ENCODE measurements at places on chromosomes 2 and 18.

DNA sequence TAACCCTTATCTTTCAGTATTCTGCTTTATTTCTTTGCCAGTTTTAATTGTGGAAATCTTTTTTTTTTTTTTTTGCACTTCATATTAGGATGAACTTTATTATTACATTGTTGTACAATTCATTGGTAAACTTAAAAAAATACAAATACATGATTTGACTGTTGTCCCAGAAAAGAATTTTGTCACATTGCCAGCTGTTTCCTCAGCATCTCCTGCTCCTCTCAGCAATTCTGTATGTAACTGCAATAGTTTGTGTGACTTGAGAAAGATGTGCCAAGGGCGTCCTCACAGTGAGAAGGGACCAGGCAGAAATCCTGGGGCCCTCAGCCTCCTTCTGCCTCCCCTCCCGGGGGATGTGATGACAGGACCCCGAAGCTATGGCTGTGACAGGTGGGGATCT is 254.4 kb downstream of the NBAS start:
- no peak for DNase-seq

DNA sequence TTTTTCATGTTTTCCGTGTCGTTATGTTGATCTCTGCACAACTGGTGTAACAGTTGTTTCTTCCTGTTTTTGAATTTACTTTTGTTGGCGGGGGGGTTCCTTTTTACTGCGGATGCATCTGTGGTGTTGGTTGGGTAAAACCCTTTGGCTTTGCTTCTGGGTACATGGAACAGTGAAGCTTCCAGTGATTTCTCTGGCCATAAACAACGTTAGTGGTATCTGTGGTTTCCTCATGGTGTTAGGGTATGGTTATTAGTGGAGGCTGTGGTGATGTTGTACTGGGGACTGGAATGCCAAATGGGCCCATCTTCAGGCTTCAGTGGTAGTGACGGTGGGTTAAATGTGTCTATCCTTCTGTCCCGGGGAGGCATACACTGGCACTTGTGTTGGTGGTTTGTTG is 285.4 kb upstream of the ZNF804A start:
- no peak for DNase-seq

DNA sequence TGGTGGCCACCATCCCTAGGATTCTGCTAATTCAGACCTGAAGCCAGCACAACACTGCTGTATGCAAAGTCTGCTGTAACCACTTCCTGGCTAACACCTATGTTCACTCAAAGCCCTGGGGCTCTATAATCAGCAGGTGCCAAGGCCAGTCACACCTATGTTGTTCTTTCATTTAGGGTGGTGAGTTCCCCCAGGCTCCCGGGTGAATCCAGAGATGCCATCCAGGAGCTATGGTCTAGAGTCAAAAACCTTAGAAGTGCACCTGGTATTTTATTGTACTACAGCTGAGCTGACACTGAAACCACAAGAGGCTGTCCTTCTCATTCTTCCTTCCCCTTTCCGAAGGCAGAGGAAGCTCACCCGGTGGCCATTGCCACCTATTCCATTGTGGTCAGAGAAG is 46.2 kb upstream of the CCDC141 start:
- DNase-seq: no peak

DNA sequence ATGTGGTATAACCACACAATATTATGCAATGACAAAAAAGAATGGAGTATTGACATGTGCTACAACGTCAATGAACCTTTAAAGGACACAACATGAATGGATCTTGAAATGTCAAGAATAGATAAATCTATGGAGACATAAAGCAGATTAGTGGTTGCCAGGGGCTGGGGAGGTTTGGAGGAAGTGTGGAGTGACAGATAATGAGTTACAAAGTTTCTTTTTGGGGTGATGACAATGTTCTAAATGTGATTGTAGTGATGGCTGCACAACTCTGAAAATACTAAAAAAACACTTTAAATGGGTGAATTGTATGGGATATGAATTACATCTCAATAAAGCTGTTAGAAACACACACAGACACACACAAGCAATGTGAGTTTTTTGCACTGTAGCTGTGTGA is 37.4 kb upstream of the C1D start:
- no peak for DNase-seq

DNA sequence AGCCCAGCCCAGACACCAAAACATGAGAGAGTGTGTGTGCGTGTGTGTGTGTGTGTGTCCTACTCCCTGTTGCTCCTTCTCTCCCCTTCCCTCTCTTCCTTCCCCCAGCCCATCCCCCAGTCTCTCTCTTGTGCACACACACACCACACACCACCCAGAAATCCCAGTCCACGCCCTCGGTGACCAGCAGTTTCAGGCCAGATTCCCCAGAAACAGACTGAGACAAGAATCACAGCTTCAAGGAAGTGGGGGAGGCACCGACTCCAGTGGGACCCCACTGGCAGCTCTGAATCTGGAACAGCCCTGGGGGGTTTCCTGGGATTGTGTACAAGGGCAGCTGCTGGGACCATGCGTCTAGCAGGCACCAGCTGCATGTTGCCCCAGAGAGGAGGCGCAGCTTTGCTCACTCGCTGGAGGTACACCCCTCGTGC is 113.5 kb downstream of the NDUFA10 start:
- DNase-seq: no peak

GRCh38 chr2:55896633-55897032 is 26.9 kb downstream of the EFEMP1 start:
- DNase-seq: no peak

DNA sequence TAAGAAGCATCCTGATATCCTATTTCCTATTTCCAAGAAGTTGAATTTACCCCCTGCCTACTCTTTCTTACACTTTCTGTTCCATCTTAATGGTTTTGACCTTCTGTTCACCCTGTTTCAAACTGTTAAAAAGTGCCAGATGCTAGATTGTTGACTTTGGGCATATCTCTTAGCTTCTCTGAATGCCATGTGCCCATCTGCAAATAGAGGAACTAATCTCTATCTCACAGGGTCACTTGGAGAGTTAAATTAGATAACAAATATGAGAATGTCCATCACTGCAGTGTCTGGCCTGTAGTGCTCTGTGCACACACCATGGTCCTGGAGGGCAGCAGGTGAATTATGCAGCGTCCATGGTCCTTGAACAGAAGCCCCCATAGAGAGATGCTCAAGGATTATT is 83.8 kb downstream of the LRATD1 start:
- no peak for DNase-seq

DNA sequence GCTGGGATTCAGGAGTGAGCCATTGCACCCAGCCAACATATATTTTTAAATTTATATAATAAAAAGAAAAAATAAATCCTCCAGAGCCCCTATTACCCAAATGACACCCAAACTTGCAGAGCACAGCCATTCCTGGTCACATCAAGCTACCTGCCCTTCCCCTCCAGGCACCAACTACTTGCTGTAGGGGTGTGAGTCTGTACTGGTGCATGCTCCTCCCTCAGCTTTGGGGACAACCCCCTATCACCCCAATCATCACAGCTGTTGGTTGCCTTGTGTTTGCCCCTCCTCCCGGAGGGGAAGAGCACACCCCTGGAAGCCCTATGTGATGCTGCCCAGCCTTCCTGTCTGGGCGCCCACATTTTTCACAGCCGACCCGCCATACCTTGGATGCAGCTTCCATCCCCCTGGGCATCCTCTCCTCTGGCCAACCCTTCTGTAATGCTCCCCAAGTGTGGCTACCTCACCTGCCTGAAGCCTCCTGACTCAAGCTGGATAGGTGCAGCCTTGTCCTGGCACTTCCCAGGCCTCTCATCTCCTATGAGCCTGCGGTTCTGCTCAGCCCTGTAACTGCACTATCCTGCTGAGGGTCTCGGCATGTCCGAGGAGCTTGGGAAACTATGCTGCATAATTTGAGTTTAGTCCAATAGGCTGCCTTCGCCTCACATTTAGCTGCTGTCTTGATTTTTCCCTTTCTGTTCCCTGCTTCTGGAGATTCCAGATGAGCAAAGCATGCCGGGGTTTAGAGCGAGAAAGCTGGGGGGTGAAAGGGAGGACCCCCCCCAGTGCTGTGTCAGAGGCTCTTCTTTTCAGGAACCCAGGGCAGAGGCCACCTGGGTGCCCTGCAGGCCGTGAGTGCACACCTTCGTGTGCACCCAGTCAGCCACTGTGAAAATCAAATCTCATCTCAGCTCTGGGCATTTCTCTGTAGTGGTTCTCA is 27.2 kb downstream of the CHST10 start:
- no peak for DNase-seq

DNA sequence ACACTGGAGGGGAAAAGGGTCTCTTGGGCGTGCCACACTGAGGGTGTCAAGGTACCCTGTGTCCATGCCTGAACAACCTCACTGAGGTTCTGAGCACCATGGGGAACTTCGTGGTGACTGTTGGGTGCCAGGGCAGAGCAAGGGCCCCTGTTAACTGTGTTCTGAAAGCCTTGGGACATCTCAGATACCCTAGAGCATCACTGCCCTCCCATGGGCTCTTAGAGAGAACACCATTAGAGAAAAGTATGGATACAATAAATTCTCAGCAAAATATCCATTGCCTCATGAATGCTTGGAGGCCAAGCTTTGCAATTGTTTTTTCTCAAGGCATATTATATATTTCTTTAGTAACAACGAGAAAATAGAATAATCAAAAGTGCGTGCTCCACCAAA is 488.5 kb upstream of the NRP2 start:
- DNase-seq: no peak

DNA sequence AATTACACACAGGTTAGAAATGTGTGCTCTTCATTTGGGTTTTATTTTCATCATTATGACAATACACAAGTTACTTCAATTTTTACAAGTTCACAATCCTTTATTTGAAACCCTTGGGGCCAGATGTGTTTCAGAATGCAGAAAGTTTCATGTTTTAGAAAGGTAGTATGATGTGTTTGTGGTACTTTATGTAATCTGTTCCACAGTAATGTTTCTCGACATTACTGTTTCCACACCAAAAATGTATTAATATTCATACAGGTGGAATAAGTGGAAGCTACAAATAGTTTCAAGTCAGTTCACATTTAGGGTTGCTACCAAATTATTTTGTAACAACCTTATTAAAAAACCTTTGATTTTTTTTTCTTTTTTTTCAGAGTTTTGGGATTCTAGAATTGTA is 10.4 kb downstream of the UBE2E3 start:
- DNase-seq: no peak

DNA sequence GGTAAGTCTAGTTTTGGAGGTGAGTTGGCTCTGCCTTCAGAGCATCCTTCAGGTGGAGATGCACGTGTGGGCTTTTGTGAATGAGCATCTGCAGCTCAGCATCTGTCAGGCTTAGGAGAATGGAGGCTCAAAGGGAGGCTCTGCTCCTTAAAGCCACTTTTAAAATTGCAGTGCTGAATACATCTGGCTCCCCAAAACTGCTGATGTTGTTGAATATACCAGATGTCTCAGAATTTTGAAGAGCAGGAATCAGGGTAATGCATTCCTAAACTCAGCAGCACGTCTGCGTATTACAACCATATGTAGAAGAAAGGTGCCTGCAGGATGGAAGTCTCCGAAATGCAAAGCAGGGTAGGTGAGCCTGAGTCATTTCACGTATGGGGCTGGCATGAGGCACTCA is 106.5 kb upstream of the EFEMP1 start:
- DNase-seq: no peak

- no peak for DNase-seq
Observed at GRCh38 chr18:46040747-46041104, 31.3 kb downstream of the PSTPIP2 start.

DNA sequence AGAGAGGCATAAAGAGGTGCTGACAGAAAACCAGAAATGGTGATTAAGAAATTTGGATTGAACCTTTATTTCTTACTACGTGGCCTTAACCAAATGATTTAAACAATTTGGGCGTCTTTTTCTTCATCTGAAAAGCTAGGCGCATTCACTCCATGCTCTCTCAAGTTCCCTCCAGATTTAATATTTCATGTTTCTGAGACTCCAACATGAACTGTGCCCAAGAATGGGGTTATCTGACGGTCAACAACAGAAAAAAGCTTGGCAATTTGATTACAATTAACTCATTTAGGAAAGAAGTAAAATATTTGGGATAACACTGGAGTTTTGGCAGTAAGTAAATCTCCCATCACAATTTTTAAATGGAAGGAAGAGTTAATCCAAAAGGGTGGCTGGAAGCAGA is 345.4 kb downstream of the ARHGAP15 start:
- DNase-seq: no peak

GRCh38 chr2:5215989-5216607 is 476.1 kb upstream of the SOX11 start:
- DNase-seq: no peak

GRCh38 chr18:24019641-24020331 is 5.2 kb downstream of the TTC39C start:
- no peak for DNase-seq

DNA sequence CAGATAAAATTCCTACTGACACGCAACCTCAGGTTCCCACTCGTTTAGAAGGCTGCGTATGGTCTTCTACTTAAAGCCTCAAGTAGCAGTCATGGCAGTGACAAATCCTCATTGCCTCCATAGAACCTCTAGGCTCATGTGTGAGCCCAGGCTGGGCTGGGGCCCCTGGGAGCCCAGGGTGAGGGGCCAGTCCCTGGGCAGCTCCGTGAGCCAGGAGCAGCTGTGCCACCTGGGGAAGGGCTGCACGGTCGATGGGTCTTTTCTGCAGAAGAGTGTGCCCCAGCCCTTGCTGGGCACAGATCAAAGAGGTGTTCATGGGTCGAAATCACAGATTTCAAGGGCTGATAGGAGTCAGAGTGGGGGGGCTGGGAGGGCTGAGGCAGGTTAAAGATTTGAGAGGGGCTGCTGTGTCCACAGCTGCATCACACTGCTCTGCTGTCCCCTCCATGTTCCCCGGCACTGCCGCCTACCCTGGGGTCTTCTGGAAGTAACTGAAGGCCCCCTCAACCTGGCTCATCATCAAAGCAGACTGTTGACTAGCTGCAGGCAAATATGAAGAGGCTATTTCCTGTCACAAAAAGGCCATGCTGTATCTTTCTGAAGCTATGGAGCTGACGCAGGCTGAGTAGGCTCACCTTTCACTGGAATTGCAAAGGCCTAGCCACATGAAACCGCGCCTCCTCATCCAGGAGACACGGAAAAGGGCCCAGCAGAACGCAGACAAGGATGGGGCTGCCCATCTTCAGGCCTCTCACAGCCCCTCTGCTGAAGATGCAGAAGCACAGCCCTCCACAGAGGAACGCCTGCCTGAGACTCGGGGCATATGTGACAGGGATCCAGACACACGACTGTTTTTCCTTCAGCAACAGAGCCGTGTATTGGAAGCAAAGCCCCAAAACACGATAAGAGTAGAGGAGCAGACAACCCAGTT is 35.7 kb upstream of the ALPP start:
- no peak for DNase-seq

GRCh38 chr18:9333441-9334328 is 888 bp upstream of the TWSG1 start:
- DNase-seq: no peak

- DNase-seq: no peak
Observed at GRCh38 chr2:137893145-137893544, 71.1 kb upstream of the HNMT start.

GRCh38 chr2:231009236-231009919 is 13.5 kb downstream of the SPATA3 start:
- DNase-seq: no peak

Measured in NCI-H1105 (cell line).